ENCODE measurements at places on chromosomes 4 and X. TPM values are rescaled to one million over a fixed set of nuclear protein-coding genes. Genes with fewer than 3 reads are reported as not detected.

DNA sequence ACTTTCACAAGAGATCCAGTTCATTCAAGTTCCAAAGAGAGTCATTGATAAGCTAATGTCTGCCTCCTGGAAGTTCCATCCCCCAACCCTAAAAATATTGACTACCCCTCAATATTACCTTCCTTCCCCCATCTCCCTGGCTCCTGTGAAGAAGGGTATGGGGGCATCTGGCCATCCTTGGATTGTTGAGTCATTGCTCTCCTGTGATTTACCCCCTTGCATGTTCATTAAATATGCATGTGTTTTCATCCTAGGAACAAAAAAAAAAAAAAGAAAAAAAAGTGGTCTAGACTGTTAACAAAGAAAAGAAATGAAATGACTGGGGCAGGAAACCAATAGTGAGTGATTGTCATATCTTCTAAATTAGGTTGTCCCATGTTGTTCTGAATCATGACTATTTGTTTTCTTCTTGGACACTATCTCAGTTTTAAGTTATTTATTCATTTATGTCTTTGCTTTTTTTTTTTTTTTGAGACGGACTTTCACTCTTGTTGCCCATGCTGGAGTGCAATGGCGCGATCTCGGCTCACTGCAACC is 51.9 kb upstream of the HUWE1 start:
- no peaks in the 10 kb centered on the region for H3K36me3 ChIP-seq
- no peak overlapping the region for H3K27ac ChIP-seq
- no peak overlapping the region for H3K4me3 ChIP-seq
- no peak for DNase-seq

DNA sequence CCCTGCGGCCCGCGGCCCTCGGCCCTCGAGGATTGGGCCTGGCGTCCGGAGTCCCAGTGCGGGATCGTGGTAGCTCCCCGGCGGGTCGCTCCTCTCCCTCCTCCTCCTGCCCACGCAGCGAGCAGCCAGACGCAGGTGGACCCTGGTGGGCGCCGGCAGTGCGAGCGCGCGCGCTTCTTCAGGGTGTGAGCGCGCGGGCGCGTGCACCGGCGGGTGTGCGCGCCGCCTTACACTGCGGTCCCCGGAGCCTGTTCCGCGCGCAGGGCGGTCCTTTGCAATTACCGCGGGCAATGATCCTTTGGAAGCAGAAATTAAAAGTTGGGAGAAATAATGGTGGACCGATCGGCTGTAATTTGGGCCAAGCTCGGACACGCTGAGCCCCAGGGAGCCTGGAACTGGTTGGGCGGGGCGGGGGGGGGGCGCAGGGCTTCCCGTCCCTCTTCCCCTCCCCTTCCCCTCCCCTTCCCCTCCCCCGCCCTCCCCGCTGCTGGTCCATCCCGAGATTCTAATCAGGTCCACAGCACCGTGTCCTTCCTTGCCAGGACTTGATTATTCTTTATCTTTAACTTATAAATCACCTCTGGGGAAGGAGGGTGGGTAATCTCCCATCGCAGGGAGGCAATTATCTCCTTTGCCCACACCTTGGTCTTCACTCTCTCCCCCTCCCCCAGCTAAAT is 1.6 kb upstream of the NKX1-1 start:
- no peak overlapping the region for H3K4me3 ChIP-seq
- H3K27ac ChIP-seq = no peak overlapping the region
- H3K36me3 ChIP-seq = no peaks in the 10 kb centered on the region
- no peaks in the 10 kb centered on the region for H3K27me3 ChIP-seq
- H3K4me1 ChIP-seq = no peaks in the 10 kb centered on the region

- no peak overlapping the region for H3K27ac ChIP-seq
- no peaks in the 10 kb centered on the region for H3K4me1 ChIP-seq
- no peak overlapping the region for H3K4me3 ChIP-seq
- no peak for DNase-seq
These were observed 54.4 kb upstream of the HGFAC start for GRCh38 chr4:3387154-3387942.

DNA sequence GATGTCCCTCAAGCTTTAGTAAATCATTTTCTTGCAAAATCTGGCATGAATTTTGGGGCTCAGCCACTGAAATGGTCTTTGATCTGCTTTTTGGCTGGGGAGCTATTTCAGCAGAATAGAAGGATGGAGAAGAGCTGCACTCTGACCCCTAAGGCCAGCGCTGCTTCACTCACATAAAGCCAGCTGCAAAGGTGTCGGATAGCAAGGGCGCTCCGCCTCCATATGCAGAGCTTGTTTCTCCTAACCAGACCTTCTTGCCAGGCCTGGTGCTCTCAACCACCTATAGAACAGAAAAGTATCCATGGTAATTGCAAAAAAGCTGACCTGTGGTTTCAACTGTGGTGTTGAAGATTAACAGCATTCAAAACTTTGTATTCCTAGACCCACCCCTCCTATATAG is 24.1 kb upstream of the COQ2 start:
- DNase-seq = no peak
- no peak overlapping the region for H3K27ac ChIP-seq
- no peaks in the 10 kb centered on the region for H3K4me1 ChIP-seq

- no peak overlapping the region for H3K27ac ChIP-seq
- no peak for DNase-seq
- H3K4me1 ChIP-seq = no peaks in the 10 kb centered on the region
- H3K4me3 ChIP-seq = no peak overlapping the region
These were observed 10.5 kb upstream of the APOOL start for GRCh38 chrX:84993150-84993549.

- no peak overlapping the region for H3K4me3 ChIP-seq
- no peaks in the 10 kb centered on the region for H3K36me3 ChIP-seq
- no peaks in the 10 kb centered on the region for H3K27me3 ChIP-seq
- H3K27ac ChIP-seq = no peak overlapping the region
These were observed 20.6 kb downstream of the GALNT7 start for GRCh38 chr4:173189117-173189693.

- H3K27ac ChIP-seq = no peak overlapping the region
- no peak overlapping the region for H3K4me3 ChIP-seq
- no peaks in the 10 kb centered on the region for H3K27me3 ChIP-seq
- H3K36me3 ChIP-seq = no peaks in the 10 kb centered on the region
These were observed 59.2 kb downstream of the ADGRG2 start for GRCh38 chrX:19063030-19063429.

DNA sequence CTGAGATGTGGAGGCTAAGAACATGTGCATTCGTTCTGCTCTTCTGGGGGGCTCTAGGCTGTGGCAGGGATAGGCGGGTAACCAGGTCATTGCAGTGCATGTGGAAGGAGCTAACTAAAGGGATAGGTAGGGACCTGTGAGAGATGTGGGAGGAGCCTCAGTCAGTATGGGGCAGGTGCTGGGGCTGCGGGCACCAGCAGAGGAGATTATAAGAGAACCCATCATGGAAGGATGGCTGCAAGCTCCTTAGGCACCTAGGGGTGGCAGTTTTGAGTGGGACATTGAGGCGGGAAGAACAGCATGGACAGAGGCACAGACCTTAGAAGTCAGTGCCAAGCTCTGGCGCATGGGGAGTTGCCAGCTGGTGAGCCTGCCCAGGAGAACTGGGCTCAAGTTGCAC is 7.2 kb downstream of the CLDN22 start:
- DNase-seq = no peak
- H3K36me3 ChIP-seq = no peaks in the 10 kb centered on the region
- H3K4me1 ChIP-seq = no peaks in the 10 kb centered on the region
- H3K27ac ChIP-seq = no peak overlapping the region
- H3K4me3 ChIP-seq = no peak overlapping the region

Gene N4BP2
- 7.0 TPM for total RNA-seq

Gene FGB
- total RNA-seq = 2.0 TPM

Data from HCT116 (cell line).